Mucosa of descending colon (tissue), 3 donors: ENCODE measurements at places on chromosomes 6 and 20. TPM values are rescaled to one million over a fixed set of nuclear protein-coding genes. Genes with fewer than 3 reads are reported as not detected.
A peak's percentile ranks its signal among the peaks of the same experiment; 100 is the strongest.

DNA sequence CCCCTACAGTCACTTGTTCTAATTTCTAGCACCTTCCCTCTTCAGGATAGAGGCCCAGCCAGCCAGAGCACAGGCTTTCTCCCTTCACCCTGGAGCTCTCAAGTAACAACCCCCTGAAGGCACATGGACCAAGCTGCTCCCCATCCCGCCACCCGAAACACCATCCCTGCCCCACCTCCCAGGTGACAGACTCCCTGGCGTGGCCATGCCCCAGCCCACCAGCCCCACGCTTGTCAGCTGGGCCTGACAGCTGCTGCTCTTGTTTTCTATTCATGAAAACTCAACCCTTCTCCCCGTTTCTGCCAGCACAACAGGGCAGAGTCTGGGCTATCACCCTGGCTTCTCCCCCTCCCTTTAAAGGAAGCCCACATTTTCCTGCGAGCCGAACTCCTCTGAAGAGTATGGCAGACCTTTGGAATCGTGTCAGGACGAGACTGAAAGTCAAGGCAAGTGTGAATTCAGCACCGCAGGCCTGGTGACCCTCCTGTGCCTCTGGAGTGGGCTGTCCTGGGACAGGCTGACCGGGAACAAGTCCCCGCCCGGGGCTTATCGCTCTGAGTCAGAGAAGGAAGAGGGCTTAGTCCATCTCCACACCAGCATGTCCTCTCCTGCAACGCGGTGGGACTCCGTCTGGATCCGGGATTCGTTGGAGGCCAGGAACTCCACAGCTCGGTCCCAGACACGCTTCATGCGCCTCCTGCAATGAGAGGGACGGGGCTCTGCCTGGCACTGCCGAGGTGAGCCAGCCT is 16.7 kb downstream of the LEMD2 start:
- no peak for DNase-seq

- no peak for DNase-seq
These were observed 35.7 kb upstream of the POPDC3 start for GRCh38 chr6:105215506-105215905.

GRCh38 chr6:70738028-70738427 is 70.3 kb downstream of the SMAP1 start:
- DNase-seq: no peak

DNA sequence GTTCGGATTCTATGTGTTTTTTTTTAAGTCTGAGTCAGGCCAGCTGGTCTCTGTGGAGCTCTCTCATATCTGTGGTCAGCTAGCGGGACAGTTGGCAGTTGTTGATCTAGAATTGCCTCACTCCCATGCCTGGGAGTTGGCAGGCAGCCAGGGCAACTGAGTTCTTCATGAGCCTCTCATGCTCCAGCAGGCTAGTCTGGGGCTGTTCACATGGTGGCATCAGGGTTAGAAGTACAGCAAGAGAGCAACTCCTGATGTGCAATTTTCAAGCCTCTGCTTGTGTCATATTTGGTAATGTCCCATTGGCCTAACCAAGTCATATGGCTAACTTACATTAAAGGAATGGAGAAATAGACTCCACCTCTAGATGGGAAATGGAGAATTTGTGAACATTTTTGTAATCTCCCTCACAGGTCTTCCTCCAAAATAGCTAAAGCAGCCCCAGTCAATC is 6.7 kb upstream of the IFT52 start:
- DNase-seq: peak; percentile 38

DNA sequence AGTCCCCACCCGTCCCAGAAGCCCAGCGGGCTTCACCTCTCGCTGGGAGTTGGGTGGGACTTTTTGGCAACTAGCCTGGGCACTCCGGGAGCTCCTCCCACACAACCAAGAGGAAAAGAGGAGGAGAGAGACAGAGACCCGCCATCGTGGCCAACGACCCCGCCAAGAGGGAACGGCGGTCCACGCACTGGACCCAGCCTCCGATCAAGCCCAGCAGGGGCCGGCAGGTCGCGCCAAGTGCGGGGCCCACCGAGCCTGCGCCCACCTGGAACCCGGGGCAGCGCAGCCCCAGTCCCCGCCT is 3.0 kb upstream of the TMEM14C start:
- peak; percentile 76 for DNase-seq

MOCS1 gene
- total RNA-seq: 30.9 TPM

CYP21A2 gene
- 0.94 TPM for total RNA-seq
